ENCODE measurements at places on chromosomes 4 and X.

DNA sequence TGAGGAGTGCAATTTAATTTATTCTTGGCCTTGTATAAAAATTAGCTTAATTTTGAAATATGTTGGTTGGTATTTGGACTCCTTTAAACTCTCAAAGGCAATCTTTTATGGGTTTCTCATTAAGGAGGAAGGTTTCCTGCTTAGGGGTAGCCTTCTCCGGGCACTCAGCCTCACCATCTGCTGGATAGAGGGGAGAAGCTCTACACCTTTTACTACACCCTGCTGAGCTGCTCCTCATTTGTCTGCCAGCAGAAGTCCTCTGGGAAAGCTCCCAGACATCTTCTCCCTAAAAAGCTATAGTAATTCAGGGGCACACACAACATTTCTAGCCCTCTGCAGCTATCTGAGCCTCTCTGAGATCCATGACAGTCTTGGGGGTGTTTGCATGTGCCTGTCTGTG lies 179.1 kb downstream of the SOWAHB start:
- DNase-seq = no peak

DNA sequence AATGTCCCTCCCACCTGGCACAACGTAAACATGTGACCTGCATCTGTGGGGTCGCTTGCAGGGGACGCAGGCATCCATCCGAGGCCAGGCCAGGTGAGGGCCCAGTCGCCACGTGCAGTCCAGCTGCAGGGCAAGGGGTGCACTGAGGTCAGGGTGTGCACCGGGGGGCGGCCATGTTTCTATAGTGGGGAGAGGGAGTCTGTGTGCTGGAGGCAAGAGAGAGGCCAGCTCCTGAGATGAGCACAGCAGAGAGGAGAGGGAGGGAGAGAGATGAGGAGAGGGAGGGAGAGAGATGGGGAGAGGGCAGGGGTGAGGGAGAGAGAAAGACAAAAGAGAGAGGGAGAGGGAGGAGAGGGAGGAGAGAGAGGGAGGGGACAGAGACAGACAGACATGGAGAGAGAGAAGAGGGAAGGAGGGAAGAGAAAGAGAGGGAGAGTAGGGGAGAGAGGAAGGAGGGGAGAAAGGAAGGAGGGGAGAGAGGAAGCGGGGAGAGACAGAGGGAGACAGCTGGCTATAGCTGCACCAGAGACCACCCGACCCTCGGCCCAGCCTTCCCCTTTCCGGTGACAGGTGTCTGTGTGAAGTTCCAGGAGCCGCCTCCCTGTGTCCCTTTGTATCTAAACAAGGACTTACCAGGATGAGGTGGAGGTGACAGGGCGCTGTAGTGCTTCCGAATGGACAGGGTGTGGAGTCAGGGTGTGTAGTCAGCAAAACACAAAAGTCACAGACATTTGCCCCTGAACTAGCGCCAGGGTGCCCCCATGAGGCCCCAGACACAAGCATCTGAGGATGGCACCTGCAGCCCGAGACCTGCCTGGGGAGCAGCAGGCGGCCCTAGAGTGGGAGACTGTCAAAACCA lies 68.7 kb downstream of the ADRA2C start:
- DNase-seq = no peak

- DNase-seq = no peak
Measured at GRCh38 chr4:169305651-169306050, 34.9 kb upstream of the SH3RF1 start.

DNA sequence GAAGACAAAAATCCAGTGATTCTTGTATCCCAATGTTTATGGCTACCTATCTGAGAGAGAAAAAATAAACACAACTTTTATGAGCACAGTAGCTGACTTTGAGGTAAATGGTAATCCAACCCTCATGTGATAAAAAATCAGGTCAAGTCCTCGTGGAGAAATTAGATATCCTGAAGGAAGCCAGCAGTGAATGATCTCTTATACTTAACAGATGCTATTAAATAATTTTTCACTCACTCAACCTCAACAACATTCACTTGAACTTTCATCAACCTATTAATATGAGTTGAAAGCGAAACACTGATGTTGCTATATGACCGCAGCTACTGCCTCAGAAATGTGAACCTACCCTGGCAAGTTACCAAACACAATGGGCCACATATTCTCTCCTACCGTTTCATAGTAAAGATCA lies 105.4 kb downstream of the GPC3 start:
- no peak for DNase-seq

DNA sequence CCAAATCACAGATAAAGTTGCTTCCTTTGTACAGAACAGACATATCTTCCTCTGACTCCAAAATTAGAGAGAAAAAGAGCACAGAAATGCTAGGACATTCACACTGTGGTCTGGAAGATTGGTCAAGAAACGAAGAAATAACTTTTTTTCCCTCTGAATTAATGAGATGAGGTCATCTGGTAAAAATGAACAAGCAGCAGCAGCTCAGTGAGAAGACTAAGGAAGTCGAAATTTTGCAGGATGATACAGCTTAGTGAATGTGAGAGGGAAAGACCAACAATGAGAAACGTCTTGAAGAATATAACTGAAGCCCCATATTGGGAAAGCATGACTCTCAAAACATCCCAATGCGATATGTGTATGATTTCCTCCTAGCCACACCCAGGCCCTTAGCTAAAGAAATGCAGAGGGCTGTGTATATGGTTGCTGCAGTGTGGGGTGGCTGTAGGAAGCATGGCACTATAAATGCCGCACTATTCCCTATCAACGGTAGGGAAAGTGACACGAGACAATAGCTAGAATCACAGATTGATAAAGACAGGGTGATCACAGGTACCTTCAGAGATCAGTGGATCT lies 208.6 kb downstream of the VEGFC start:
- no peak for DNase-seq

GRCh38 chr4:188154668-188155405 lies 15.6 kb downstream of the TRIML1 start:
- DNase-seq = no peak

GRCh38 chr4:97582890-97583289 lies 560.4 kb downstream of the STPG2 start:
- DNase-seq = no peak

Measured in immature natural killer cell (primary cell).